ENCODE measurements at places on chromosomes 11 and 22.

DNA sequence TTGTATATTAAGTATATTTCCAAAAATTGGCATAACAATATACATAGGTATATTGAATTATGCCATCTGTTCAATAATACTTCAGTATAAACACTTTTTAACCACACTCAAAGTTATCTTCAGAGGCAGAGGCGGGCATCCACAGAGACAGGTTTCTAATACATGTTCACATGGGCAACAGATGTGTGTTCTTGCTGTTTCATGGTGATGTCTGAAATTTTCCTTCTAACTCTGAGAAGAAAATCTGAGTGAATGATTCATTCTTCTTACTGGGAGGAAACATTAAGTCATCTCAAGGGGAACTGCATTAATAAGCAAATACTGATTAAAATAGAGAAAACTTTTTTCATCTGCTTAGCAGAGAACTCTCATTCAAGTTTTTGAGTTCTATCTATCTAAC is 1074.5 kb downstream of the LRRC4C start:
- no peak for DNase-seq

GRCh38 chr11:20457001-20457799 is 69.7 kb downstream of the PRMT3 start:
- no peak for DNase-seq

GRCh38 chr11:79249295-79249993 is 191.4 kb downstream of the TENM4 start:
- no peak for DNase-seq

- DNase-seq = peak; percentile 58
Observed at GRCh38 chr22:43230971-43231723, 44.2 kb upstream of the TTLL12 start.

- DNase-seq = no peak
Observed at GRCh38 chr11:103453915-103454709, 344.9 kb downstream of the DYNC2H1 start.
